Cardiac septum (tissue), 1 donor: ENCODE measurements at places on chromosomes 6 and 20. TPM values are rescaled to one million over a fixed set of nuclear protein-coding genes. Genes with fewer than 3 reads are reported as not detected.

The IL17A gene
- total RNA-seq, result not detected

The RBBP8NL gene
- not detected for total RNA-seq

The RBL1 gene
- 2.6 TPM for total RNA-seq

GRCh38 chr20:43863330-43863729 is 51.3 kb upstream of the TOX2 start:
- no peak for DNase-seq

DNA sequence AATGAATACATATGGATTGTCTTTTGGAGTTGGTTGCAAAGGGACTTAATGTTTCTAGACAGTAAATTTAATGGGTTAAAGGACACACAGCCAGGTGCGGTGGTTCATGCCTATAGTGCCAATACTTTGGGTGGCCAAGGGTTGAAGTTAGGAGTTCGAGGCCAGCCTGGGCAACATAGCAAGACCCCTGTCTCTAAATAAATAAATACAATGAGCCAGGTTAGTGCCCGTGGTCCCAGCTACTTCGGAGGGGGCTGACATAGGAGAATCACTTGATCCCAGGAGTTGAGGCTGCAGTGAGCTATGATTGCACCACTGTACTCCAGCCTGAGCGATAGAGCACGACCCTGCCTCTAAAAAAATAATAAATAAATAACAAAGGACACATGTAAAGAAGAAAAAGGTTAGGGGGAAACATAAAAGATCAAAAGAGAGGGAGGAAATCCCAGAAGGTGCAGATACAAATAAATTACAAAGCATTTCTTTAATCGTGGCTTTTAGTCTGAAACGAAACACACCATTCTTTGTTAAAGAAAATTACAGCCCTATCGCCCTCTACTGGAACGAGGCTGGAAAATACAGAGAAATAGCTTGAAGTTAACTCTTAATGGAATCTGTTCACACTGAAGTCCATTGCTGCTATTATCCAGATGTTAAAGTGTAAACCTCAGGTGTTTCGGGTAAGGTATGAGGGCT is 42.6 kb upstream of the SCML4 start:
- DNase-seq, result no peak

DNA sequence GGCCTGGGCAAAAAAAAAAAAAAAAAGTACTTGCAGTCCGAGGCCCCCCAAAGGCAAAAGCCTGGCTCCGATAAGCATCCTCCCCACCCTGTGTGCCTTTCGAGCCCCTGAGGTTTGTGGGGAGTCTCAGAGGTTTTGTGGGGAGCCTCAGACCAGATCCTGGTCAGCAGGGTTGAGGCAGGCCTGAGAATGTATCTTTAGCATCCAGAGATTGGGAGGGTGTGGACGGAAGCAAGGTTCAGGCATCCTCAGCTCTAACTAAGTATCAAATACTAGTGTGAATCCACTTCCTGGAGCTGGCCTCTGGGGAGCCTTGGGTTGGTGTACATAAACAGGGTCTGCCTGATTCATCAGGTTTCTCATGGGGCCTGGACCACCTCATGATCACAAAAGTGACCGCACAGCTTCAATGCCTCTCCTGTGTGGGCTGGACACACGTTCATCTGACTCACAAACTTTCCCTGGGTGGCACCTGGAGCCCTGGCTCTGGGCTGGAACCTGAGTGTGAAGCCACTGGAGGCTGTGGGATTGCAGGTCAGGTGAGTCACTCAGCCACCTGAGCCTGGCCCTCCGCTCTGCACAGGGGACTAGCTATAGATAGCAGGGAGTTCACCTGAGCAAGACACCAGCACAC is 24.4 kb downstream of the PCMTD2 start:
- no peak for DNase-seq
